Stimulated activated memory B cell treated with anti-CD40 and anti-IgM and Interleukin-4, amounts not matched to agents 10 μg/mL and 1 μg/mL and 100 μg/mL, for 72 hours (primary cell): ENCODE measurements at places on chromosomes 2 and 18.

DNA sequence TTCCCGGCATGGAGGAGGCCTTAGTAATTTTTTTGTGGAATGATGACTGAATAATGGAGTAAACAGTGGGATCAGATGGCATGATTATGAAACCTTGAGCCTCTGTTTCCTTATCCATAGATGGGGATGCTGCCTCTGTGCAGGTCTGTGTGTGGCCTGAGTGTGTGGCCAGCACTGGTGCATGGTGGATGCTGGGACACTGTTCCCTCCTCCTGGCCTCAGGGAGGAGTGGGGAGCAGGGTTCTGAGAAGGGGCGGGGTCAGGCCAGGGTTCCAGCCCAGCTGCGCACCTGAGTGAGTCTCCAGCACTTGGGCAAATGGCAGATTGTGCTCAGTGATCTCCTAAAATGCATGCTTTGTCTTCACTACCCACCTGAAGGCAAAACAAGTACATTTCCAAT, 66.4 kb downstream of the DCDC2C start:
- no peak for ATAC-seq

GRCh38 chr2:177036747-177037146, 175.8 kb upstream of the HNRNPA3 start:
- ATAC-seq = no peak

DNA sequence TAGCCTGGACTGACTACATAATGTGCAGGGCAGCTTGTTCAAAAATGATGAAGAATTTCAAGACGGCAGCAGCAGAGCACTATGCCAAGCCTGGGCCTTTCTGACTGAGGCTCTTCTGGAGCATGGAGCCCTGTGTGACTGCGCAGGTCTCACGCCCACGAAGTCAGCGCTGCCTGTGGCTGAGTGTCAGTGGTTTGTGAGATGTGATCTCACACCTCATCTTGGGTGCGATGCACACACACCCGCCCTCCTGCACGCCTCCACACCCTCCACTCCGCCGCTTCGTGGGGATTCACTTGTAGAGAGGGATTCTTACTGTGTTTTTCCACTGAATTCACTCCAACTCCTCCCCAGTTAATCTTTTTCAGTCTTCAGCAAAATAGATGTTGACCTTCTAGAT, 103.9 kb downstream of the VIT start:
- ATAC-seq = no peak

DNA sequence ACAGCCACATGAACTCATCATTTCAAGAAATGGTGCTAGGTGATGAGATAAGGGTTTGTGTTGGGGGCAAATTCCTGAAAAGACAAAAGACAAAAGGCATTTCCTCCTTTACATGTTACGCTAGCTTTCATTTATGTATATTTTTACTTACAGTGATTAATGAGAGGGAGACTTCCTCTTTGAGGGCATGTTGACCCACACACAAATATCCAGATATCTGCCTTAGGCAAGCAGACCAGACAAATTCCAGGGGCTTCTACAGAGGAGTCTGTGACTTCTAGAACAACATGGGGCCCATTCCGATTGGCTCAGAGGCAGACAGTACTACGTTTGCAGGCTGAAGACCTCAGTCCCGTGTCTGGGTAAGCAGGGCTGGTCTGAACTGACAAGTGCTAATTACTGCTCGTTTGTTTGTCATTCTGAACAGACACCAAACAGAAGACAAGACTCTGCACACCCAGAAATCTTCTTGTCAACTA, 74.8 kb upstream of the ST6GAL2 start:
- ATAC-seq = no peak

DNA sequence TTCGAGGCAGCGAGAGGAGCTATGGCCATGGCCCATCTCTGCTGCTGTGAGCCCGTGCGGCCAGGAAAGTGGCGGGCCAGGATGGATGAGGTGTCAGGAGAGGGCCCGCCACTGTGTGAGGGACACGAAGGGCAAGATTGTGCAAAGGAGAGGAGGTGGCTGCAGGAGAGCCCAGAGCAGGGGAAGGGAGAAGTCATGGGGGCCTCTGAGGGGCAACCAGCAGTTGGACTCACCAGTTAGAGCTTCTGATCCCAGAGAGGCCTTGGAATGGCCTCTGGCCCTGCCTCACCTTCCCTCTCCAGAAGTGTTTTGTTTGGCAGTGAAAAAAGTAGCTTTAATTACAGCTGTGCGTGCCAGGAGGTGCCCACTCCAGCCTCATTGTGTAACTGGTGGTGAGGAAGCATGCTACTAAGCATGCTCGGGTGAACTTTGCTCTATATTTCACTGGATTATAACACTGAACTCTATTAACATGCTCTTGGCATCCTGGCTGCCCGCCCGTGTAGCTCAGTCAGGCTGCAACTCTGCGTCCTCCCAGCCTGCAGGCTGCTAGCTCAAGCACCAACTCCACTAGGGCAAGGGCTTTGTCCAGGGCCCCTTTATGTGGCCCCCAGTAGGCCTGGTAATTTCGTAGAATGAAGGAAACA, 34.2 kb downstream of the IMPA2 start:
- no peak for ATAC-seq

GRCh38 chr2:10990561-10991111, 78.9 kb downstream of the KCNF1 start:
- ATAC-seq = no peak

DNA sequence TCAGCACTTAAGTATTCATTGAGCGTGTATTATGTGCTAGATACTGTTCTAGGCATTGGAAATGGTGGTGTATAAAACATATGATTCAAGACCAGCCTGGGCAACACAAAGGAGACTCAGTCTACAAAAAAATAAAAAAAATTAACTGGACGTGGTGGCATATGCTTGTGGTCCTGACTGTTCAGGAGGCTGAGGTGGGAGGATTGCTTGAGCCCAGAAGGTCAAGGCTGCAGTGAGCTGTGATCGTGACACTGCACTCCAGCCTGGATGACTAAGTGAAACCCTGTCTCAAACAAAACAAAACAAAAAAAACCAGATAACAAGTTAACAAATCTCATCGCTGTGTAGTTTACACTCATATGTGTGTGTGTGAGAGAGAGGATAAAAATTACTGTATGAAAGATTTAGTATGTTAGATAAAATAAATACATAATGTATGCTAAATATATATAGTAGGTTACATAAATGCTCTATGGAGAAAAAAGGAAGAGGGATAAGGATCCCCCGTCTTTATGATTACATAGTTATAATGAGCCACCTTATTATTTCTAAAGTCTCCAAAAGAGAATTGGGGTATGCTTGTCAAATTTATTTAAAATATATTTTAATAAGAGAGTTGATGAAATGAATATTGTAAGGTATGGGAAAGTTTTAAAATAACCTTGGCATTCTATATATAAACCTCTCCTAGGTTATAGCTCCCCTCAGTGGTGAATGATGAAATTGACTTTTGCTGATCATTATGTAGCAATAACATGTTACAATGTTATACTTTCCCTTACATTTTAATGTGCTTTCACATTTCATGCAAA, 69.2 kb downstream of the EHBP1 start:
- no peak for ATAC-seq
